ENCODE measurements at places on chromosomes 4 and X.

DNA sequence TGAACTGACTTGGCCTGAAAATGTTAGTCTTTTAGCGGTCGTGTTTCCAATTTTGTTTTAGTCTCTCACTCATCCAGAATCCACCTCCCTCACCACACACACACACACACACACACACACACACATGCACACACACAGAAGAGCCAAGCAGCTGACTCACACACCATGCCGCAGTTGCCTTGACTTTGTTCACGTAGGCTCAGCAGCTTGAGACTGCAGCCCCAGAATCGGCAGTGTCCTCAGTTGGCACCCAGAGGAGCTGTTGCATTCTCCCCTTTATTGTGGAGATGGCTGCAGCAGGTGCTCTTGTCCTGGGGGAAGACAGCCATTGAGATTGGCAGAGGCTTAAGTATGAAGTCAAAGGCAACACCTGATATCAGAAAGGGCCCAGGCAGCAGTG lies 20.9 kb upstream of the XPNPEP2 start:
- DNase-seq = no peak

DNA sequence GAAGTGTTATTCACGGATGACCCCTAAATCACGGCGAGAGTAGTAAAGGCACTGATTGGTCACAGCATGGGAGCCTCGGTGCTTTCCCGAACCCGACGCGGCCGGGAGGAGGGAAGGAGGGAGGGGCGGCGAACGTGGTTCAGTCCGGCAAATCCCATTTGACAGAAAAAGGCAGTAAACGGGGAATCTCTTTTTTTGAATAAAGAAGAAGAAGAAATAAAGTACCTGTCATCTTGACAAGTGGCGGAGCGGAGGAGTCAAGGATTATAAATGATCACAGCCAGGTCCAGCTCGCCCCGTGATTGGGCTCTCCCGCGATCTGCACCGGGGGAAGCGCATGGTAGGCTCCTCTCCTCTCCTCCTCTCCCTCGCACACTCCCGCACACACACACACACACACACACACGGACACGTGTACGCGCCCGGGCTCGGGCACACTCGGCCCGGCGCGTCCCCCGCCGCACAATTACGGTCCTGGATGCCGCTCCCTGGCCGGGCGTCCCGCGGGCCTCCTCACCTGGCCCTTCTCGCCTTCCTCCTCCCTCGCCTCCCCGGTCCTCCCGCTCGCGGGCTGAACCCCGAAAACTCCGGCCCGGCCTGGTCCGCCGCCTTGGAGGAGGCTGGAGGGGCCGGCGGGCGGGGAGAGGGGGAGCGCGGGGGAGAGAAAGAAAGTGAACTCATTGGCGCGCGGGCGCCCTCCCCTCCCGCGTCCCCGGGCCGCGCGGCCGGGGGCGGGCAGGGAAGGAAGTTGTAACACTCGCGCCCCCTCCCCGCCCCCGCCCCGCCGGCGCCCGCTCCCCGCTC lies 99.2 kb upstream of the TENM3 start:
- DNase-seq = peak; percentile 63

DNA sequence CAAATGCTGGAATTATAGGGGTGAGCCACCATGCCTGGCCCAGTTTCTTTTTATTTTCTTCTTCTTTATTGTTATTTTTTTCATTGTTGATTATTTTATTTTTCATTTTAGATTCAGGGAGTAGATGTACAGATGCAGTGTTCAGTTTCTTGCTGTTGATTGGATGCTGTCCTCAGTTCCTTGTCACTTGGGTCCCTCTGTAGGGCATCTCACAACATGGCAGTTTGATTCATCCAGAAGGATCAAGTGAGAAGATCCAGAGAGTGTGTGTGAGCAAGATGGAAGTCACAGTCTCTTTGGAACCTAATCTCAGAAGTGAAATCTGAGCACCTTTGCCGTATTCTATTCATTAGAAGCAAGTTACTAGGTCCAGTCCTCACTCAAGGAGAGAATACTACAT lies 20.9 kb downstream of the HMGB3 start:
- DNase-seq = no peak

DNA sequence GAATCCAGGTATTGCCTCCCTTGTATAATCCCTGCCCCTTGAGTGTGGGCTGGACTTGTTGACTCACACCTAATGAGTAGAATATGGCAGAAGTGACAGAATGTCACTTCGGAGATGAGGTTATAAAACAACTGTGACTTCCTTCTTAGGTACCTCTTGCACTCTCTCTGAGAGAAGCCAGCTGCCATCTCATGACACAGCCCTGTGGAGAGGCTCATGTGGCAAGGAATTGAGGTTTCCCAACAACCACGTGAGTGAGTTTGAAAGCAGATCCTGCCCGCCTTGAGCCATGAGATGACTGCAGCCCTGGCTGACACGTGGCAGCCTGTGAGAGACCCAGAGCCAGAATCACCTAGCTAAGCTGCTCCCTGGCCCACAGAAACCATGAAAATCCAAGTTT lies 13.5 kb downstream of the ASB11 start:
- no peak for DNase-seq

GRCh38 chr4:149638073-149638472 lies 177.6 kb downstream of the IQCM start:
- no peak for DNase-seq

DNA sequence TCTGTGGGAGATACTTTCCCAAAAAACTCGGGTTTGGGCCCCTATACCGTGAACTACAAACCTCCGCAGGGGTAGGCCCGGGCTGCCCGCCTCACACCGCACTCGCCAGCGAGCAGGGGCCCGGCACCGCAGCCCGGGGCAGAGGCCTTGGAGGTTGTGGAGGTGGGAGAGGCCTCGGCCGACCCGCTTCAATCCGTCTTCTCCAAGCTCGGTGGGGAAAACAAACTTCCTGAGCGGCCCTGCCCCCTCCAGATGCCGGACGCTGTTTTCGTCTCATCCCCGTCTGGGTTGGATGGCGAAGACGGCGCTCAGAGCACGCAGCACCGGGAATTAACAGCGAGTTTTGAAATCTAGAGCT lies 442 bp upstream of the MCUB start:
- no peak for DNase-seq

DNA sequence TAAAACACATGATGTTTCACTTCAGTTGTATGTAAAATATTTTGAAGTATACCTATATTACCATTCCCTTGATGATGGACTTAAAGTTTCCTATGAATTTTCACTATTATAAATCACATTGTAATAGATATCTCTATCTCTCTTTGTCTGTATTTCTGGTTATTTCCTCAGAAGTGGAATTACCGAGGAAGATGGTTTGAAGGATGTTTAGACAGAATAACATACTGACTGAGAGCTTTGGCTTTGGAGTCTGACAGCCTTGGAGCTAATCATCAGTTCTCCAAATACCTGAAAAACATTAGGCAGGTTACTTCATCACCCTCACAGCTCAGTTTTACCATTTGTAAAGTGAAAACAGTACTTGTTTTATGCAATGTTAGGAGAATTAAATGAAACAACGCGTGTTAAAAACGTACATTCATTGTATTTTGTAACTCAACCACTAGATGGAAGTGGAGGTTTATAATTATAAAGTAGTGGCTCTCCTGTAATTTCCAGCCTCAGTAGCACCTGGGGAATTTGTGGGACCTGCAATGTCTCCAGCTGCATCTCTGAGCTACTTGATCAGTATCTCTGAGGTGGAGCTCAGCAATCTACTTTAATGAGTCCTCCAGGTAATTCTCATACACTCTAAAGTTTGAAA lies 14.3 kb downstream of the JCHAIN start:
- no peak for DNase-seq

DNA sequence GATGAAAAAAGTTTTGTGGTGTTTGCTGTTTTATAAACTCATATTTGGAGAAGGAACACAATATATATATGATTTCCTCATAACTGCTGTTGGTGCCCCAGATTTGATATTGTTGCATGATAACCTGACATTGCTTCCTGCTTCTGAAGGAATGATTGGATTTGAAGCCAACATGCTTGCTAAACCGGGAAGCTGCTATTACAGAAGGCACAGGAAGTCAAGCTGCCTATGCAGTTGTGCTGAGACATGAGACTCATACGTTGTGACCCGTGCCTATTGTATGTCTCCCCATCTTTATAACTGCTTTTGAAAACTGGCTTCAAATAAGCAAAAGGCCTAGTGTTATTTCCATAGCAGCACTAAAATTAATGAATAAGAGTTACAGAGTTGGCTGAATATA lies 32.9 kb downstream of the GAB1 start:
- DNase-seq = no peak

GRCh38 chr4:25687773-25688172 lies 32.1 kb downstream of the SLC34A2 start:
- no peak for DNase-seq

- no peak for DNase-seq
Observed at GRCh38 chr4:82715731-82716617, 82.6 kb downstream of the SCD5 start.

DNA sequence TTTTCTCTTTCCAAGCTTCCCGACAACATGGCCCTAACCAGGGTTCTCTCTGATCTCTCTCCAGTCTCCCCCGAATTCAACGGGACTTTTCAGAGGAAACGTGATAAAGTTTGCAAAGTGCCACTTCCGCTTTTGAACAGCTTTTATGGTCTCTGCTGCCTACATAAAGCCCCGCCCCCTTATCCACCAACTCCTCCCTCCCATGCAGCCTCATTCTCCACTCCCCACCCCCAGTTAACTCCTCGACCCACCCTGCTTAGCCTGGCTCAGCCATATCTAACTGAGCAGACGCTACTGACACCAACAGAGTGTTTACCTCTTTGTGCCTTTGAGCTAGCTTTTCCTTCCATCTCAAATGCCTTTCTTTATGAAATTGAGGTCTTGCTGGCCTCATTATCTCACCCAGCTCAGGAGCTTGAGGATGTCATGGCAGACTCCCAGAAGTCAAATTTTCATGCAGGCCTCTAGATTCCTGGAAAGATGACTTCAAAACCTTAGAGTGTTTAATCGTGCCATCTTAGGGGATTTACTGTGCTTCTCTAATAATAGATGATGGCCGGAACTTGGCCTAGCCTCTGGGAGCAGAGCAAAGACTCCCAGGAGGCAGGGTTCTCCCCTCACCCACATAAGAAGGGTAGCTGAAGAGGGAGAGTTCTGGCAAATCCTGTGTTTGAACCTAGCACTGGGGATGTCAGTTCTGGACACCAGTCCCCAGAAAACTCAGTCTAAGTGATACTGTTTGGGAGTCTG lies 606.0 kb downstream of the BCOR start:
- peak; percentile 58 for DNase-seq

- DNase-seq = peak; percentile 31
Observed at GRCh38 chrX:71098302-71098701, 2.7 kb downstream of the FOXO4 start.

- DNase-seq = no peak
Observed at GRCh38 chr4:37733240-37733867, 47.2 kb upstream of the RELL1 start.

- DNase-seq = no peak
Observed at GRCh38 chr4:84750960-84751283, 168.0 kb downstream of the CDS1 start.

- no peak for DNase-seq
Observed at GRCh38 chr4:28378109-28378830, 1517.6 kb downstream of the STIM2 start.

GRCh38 chrX:40147971-40148370 lies 50.2 kb upstream of the BCOR start:
- DNase-seq = no peak

DNA sequence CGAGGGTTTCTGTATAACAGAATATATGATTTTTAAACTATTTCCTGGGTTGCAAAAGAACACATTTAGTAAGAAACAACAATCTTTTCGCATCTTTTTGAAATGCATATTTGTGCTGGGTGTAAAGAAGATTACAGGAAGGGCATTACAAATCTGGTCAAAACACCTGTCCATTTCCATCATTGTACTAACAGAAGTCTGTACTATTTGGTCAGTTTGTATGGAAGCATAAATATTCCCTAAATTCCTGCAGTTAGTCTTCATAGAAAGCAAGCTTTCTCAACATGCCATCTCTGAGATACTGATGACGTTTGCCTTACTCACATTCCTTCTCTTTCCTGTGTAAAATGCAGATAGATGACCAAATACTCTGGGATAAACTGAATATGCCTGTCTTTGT lies 203.3 kb downstream of the NWD2 start:
- DNase-seq = no peak

- DNase-seq = no peak
Observed at GRCh38 chr4:28827866-28828265, 1892.3 kb upstream of the PCDH7 start.
